ENCODE measurements at places on chromosomes 2 and 18. TPM values are rescaled to one million over a fixed set of nuclear protein-coding genes. Genes with fewer than 3 reads are reported as not detected.

The UBE2F gene
- 99.0 TPM for total RNA-seq

The KIF5C gene
- total RNA-seq, result 1.3 TPM

The MFF gene
- 168 TPM for total RNA-seq

The CNDP1 gene
- total RNA-seq, result not detected

The KLHL41 gene
- not detected for total RNA-seq

The LOXL3 gene
- 43.9 TPM for total RNA-seq

The COPS7B gene
- 15.5 TPM for total RNA-seq

The LRP1B gene
- total RNA-seq, result not detected

The REG3G gene
- total RNA-seq, result not detected

The ZSWIM2 gene
- not detected for total RNA-seq

The PRKCE gene
- 6.0 TPM for total RNA-seq

The TSGA10 gene
- 4.8 TPM for total RNA-seq

The NEU2 gene
- total RNA-seq, result not detected

The TMEM178A gene
- 3.9 TPM for total RNA-seq

The LONRF2 gene
- total RNA-seq, result 0.10 TPM

The PKDCC gene
- total RNA-seq, result 4.1 TPM

The HNMT gene
- total RNA-seq, result 9.8 TPM

The PCARE gene
- total RNA-seq, result not detected

The MXD1 gene
- total RNA-seq, result 5.0 TPM

The CD207 gene
- total RNA-seq, result not detected

The GNAL gene
- total RNA-seq, result 0.15 TPM

The SPR gene
- total RNA-seq, result 29.9 TPM

The SNORC gene
- total RNA-seq, result 0.71 TPM

The ZNF532 gene
- 52.2 TPM for total RNA-seq

The DTNB gene
- 12.2 TPM for total RNA-seq

The UBE2E3 gene
- total RNA-seq, result 146 TPM

The IGFBP5 gene
- total RNA-seq, result 677 TPM

The IL36G gene
- total RNA-seq, result not detected

The SERPINB7 gene
- 15.7 TPM for total RNA-seq

The TWIST2 gene
- 24.7 TPM for total RNA-seq

The SEMA4F gene
- total RNA-seq, result 7.6 TPM

The RAD51AP2 gene
- total RNA-seq, result not detected

The SLC66A3 gene
- 24.1 TPM for total RNA-seq

The CCBE1 gene
- 7.7 TPM for total RNA-seq

The UGT1A4 gene
- not detected for total RNA-seq

The CEP68 gene
- total RNA-seq, result 3.3 TPM

The NHEJ1 gene
- 13.6 TPM for total RNA-seq

The PPM1B gene
- total RNA-seq, result 33.1 TPM

The EVX2 gene
- not detected for total RNA-seq

The TMEM150A gene
- 3.6 TPM for total RNA-seq

The PJVK gene
- not detected for total RNA-seq

The NCKAP5 gene
- total RNA-seq, result 6.5 TPM

The TLX2 gene
- total RNA-seq, result 0.34 TPM

The TGFA gene
- total RNA-seq, result 8.1 TPM

The DNAH7 gene
- 0.64 TPM for total RNA-seq

The TNS1 gene
- total RNA-seq, result 2.6 TPM

The SP140L gene
- 7.6 TPM for total RNA-seq

The NEU4 gene
- not detected for total RNA-seq

The FBLN7 gene
- 3.0 TPM for total RNA-seq

The C2orf76 gene
- 11.2 TPM for total RNA-seq

The TTN gene
- 0.52 TPM for total RNA-seq

The TUBB6 gene
- 207 TPM for total RNA-seq

The CRYGA gene
- total RNA-seq, result not detected

The GLI2 gene
- total RNA-seq, result 0.76 TPM

All from M059J (cell line).